ENCODE measurements at places on chromosomes 3 and 15.

DNA sequence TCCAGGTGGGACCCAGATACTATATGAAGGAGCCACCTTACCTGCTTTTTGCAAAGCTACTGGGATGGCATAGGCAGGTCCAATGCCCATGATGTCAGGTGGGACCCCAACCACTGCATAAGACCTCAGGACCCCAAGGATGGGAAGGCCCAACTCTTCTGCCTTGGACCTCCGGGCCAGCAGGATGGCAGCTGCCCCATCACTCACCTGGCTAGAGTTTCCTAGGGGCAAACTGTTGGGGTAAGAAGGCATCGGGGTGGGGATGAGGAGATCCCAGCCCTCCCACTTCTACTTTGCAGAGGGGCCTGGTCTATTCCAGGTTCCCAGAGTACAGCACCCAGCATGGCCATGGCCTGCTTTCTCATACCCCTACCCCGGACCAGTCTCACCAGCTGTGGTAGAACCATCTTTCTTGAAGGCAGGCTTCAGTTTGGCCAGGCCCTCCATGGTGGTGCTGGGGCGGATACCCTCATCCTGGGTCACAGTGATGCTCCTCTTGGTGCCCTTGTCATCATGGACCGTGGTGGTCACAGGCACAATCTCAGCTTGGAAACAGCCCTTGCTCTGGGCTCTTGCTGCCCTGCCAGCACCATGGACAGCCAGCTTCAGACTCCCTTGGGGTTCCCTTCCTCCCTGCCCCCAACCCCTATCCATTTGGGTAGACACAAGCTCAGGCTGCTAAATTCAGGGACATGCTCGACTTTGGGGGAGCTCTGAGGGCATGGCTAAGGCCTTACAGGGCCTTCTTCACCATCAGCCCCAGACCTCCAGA lies 10.6 kb downstream of the ACAA1 start:
- DNase-seq, result no peak

- DNase-seq, result no peak
Observed at GRCh38 chr15:92277776-92278175, 115.9 kb upstream of the ST8SIA2 start.

GRCh38 chr15:75129788-75130187 lies 71.9 kb upstream of the C15orf39 start:
- DNase-seq, result no peak

GRCh38 chr3:185087419-185087818 lies 65.4 kb downstream of the C3orf70 start:
- no peak for DNase-seq

DNA sequence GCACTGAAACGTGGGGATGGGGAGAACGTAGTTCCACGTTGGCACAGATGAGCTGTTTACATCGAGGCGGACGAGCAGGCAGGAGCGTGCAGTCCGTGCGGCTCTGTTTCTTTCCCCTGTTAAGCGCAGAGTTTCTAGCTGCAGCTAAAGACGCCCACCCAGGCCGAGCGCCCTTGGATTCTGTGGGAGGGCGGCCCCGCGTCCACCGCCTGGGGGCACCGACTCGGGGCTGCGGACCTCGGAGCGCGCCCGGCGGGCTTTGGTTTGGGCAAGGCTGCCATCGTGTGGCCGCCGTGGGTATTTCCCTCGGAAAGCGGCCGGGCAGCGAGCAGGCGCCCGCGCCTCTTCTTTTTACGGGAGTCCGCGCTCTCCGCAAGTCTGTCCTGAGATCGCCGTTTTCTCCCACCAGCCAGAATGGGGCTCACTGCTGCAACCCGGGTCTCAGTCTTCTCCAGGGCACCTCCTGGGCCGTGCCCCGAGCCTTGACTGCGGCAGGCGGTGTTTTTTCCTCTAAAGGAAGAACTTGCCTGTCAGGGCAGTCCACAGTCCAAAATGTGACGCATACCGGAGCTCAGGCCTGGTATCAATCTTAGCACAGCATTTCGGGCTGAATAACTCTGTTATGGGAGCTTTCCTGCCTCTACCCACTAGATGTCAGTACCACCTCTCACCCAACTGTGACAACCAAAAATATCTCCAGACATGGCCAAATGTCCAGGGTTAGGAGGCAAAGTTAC lies 219.9 kb upstream of the IGF1R start:
- peak; percentile 42 for DNase-seq

- no peak for DNase-seq
Observed at GRCh38 chr3:191702121-191702520, 241.2 kb downstream of the PYDC2 start.

GRCh38 chr15:40058476-40059140 lies 19.6 kb upstream of the SRP14 start:
- DNase-seq, result no peak

- DNase-seq, result peak; percentile 20
Observed at GRCh38 chr3:138332472-138333073, 2.9 kb upstream of the NME9 start.

DNA sequence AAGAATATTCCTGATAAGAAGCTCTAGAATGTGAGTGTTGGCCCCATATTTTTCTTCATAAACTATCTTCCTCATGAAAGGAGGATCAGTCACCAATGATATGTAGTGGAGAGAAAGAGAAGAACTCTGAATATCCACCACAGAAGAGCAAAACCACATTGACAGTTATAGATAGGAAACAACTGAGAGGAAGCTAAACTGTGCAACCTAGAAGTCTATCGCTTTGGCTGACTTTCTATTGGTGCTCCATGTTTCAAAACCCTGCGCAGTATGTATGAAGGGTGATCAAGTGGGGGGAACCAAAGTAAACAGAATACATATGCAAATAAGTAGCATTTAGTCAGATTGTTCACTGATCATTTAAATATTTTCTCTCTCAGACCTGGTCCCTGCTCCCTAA lies 41.0 kb upstream of the ZNF280D start:
- DNase-seq, result no peak

GRCh38 chr15:34493001-34493400 lies 55.4 kb upstream of the GOLGA8A start:
- DNase-seq, result no peak

GRCh38 chr15:71414853-71415252 lies 299.6 kb downstream of the THSD4 start:
- no peak for DNase-seq

GRCh38 chr3:30269751-30270445 lies 336.5 kb upstream of the TGFBR2 start:
- DNase-seq, result no peak

DNA sequence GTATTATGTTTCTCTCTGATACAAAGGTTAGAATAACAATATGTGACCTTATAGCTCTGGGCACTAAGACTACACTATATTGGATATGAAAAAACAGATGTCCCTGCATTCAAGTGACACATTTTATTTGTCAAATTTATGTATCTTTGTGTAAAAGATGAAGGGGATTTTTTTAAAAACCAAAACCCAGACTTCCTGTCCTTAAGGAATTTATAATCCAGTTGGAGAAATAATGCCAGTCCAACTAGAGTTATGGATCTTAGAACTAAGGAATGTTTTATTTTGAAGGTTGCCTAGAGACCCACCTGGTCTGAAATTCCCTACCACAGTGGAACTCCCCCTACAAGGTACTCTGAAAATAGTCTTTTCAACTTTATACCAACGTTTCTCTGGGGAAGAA lies 33.3 kb upstream of the PIK3CB start:
- no peak for DNase-seq

DNA sequence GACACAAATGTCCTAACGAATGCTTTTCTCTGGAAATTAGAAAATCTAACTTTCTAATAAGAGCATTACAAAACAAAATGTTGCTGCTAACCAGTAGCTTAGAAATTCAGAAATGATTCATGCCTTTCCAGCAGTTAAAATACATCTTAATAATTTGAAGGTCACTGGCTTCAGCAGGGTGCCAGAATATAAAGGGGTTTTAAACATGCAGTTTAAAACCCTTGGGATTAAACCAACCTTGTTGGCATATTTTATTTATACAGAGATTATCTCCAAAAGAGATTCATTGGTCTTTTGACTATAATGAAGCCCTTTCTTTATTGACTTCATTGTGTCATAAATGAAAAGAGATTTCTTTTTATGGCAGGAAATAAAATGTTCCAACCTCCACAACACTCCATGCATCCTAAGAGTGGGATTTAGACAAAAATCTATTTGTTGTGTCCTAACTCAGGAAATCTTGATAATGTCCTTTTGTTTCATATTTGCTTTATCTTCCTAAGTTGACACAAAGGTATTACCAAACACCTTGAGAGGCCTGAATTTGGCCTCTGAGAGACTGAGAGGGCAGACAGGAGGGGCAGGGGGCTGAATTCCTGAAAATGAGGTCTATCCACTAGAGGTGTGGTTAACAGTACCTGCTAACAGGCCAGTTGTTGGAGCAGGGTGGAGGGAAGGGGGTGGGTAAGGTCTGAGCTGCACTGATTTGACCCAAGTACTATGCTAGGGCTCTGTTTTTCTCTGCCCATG lies 124.4 kb downstream of the FEZF2 start:
- no peak for DNase-seq

DNA sequence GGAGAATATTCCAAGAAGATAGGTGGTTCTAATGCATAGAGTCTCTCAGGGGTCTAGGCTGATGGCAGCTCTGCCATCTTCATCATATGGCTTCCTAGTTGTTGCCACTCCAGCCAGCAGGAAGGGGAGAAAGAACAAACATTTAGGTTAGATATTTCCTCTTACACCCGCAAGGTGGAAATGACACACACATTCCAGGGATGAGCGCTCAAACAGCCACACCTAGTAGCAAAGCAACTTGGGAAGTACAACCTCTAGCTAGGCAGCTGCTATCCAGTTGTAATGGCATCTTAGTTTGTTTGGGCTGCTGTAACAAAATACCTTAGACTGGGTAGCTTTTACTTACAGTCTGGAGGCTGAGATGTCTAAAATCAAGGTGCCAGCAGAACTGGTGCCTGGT lies 51.9 kb upstream of the ADAMTSL3 start:
- DNase-seq, result no peak

GRCh38 chr3:160478338-160478737 lies 28.8 kb upstream of the TRIM59 start:
- DNase-seq, result no peak

GRCh38 chr3:125302932-125303331 lies 72.2 kb downstream of the ZNF148 start:
- DNase-seq, result no peak

DNA sequence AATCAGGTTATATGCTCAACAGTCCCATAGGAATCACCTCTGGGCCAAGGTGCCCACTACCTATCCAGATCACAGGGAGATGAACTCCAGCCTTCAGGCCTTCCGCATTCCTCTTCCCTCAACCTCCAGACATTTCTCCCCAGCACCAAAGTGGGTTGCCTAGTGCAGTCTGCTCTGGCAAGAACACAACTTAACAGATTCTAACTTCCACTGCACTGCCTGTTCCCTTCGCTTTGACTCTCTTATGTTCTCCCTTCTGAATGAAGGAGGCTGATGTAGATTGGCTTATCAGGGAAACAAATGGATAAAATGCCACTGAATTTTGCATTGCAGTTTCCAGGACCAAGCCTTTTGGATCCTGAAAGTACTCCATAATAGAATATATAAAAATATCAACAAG lies 106.3 kb downstream of the SRGAP3 start:
- no peak for DNase-seq

- no peak for DNase-seq
Observed at GRCh38 chr3:15576475-15576874, 24.9 kb downstream of the HACL1 start.
